Fibroblast of skin of left quadriceps (primary cell): ENCODE measurements at places on chromosomes 12 and 14.

DNA sequence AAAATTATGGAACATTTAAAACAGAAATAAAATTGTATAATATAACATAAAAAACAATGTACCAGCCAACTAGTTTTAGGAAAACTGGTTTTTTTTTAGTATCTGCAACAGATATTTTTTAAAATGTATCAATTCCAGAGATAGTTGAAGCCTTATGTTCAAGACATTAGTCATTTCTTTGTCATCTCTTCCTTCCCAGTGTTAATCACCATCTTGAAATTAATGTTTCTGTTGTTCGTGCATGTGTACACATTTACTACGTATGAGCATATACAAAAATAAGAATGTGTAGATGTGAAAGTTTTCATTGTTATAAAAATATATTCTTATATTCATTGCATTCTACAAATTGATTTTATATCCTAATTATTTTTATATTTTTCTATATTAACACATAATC, 1062.1 kb downstream of the SLC6A15 start:
- DNase-seq, result no peak

DNA sequence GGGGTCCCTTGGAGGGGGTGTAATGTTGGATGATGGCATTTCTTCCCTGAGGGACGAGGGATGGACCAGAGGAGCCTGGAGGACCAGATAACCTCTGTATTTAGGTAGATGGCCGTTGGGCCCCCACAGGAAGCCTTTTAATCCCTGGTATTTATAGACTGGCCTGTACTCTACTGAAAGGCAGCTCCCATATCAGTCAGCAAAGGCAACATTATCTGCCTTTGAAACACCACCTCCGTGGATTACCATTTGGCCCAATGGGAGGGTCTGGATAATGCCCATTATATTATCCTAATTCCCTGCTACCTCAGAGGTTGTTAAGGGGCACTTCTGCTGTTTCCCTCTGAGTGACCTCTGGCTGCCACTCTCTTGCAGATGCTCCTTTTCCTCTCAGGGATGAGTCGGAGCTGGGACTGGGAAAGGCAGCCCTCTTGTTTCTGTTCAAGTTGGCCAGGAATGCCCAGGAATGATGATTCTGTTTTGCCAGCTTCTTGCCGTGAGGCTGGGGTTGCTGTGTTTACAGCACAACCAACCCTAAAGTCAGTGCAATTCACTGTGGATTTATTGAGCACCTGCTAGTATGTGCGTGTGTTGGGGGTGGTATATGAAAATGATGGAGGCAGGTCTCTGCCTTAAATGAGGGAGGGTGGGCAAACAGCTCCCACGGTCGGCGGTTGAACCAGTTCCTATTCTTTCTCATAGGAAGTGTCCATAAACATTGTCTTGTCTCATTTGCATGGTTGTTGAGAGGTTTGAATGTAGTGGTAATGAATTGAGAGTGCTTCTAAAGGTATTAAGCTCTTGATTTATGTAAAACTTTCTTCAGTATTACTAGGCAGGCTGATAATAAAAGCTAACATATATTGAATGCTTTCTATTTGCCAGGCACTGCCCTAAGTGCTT, 18.1 kb downstream of the SUSD6 start:
- DNase-seq, result no peak

GRCh38 chr12:1281683-1282366, 290.8 kb downstream of the ERC1 start:
- peak; percentile 25 for DNase-seq

DNA sequence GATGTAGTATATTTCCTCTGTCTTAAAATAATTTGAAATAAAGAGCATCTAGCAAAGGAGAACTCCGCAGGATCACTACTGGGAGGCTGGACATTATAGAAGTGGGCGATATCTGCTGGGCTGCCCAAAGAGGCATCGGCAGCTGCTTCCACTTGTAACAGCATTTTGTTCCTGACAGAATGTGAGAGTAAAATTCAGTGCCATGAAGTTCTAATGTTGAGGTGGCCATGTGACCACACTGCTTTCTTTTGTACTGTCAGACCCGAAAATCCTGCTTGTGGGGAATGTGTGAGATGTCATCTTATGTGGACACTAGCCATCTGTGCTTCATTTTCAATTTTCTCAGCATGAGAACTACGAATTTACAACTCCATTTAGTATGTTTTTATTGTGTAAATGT, 151.9 kb downstream of the ACSS3 start:
- DNase-seq, result no peak

- no peak for DNase-seq
These were observed 3.8 kb downstream of the CLBA1 start for GRCh38 chr14:104989236-104989950.

DNA sequence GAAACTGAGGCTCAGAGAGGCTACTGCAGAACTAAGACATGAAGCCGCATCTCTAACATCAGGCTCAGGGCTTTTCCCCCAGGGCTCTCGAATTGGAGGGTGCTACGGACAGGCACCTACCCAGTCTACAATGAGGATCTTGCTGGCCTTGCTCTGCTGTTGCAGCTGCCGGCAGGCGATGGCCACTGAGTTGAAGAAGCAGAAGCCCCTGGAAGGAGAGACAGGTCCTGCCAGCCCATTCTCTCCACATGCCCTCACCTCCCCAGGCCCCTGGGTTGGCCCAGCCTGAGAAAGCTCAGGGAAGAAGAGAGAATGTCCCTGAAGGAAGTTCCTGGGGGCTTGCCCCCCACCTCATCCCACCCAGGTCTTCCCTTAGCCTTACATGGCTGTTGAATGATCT, 16.1 kb downstream of the SLC48A1 start:
- DNase-seq, result no peak

DNA sequence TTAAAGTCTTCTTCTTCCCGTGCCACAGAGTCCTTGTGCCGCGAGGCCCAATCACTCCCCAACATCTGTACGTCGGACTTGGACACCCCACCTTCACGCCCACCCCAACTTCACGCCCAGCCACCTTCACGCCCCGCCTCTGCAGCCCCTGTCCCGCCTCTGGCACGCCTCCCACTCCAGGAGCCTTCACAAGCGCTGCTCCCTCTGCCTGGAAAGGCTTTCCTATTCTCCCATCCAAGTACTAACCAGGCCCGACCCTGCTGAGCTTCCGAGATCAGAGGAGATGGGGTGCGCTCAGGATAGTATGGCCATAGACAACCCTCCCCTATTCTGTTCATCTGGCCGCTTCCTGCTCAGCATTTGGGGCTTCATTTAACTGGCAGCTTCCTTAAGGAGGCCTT, 17.3 kb upstream of the EIF5 start:
- no peak for DNase-seq

- DNase-seq, result no peak
These were observed 51.1 kb downstream of the BEGAIN start for GRCh38 chr14:100536121-100536510.

DNA sequence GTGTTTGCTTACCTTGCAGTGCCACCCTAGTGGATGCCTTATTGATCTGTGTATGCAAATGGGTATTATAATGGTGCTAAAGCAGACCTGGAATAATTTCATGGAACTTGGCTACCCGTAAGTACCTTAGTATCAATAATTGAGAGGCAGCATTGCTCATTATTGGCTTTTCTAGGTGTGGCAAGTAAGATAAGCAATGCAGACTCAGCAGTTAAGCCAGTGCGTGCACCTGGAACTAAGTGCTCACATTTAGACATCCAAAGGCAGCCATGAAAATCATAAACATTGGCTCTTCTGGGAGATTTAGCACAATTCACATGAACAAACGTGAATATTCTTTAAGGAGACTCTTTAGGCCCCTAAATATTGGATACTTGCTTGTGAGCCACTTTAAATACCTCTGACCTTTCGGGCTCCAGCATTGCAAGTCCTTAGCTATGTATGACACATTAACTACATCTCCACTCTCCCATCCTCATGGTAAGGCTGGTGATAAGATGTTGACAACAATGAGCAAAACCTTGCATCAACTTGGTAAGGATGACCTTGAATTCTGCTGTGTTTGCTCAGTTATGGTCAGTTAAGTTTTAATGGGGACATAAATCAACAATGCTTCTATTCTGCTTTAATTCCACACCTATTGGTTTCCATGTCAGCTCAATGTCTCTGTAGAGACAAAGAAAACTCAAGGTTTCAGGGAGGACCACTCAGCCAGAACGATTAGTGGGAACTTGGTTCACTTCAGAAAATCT, 112.0 kb downstream of the SLC5A8 start:
- no peak for DNase-seq

DNA sequence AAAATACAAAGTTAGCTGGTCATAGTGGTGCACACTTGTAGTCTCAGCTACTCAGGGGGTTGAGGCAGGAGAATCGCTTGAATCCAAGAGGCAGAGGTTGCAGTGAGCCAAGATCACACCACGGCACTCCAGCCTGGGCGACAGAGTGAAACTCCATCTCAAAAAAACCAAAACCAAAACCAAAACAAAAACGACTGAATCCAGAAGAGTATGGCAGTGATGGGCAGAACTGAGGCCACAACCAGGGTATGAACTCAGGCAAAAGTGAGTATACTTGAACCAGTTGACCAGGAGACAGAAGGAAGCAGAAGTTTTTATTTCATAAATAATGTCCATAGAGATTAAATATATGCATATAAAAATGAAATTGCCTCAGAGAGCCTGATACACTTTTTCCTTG, 620.0 kb upstream of the SEL1L start:
- DNase-seq, result no peak

DNA sequence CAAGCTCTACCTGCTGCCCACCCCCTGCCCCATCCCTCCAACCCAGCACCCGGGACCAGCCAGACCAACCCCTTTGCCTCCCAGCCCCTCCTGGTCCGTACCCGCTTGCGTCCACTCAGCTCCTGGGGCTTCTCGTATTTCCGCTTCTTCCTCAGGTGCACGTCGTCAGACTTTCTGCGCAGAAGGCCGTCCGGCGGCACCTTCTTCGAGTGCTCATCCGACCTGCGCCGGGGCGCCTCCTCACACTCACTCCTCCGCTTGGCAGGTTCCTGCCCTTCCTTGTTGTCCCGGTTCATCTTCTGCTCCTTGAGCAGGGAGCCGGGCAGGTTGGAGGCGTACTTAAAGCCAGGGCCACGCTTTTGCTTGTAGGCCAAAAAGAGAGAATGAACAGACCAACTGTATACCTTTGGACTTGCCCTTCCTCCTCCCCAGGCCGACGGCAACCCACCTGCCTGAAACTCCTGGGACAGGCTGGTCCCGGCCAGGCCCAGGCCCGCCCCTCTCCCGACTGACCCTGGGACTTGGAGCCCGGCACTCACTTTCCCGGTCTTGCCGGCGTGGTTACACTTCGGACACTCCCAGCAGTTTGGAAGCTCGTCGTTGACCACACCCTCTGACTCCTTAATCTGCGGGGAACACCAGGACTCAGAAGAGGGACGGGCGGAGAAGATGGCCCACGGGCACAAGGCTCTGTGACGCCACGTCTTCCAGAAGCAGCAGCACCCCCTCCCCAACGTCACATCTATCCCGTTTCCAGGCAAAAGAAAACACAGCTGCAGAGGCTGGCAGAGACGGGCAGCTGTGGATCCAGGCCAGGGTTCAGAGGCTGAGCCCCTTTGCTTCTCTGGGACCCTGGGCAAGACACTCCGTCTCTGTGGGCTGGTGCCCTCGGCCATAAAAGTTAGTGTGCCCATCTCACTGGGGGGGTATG, 44.3 kb downstream of the RNF34 start:
- DNase-seq, result no peak

- no peak for DNase-seq
These were observed 653.6 kb downstream of the MED13L start for GRCh38 chr12:115623764-115624334.

DNA sequence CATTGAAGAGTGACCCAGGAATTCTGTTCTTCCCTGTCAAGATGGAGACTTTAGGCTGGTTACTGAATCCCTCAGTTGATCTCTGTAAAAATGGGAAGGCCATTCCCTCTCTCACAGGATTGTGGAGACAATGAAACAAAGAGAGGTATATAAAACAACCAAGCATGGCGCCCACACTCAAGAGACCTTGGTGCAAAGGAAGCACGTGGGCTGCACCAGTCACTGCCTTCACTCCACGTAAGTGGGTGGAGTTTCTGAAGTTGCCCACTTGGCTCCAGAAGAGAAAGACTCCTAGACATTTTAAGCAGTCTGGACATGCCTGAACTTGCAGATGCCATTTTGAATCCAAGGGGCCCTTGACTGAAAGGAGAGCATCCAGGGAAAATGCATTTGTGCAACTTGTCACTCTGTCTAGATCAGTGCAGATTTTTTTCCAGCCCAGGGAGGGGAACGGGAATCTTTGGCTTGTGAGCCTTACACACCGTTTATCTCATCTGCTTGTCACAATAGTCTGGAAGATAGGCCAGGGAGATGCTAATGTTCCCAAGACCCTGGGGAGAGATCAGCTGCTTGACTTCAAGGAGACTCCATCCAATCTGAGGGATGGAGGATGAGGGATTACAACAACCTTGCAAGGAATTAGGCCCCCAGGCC, 96.9 kb upstream of the TBX3 start:
- no peak for DNase-seq

GRCh38 chr12:8903646-8904045, 10.7 kb upstream of the PHC1 start:
- DNase-seq, result no peak

DNA sequence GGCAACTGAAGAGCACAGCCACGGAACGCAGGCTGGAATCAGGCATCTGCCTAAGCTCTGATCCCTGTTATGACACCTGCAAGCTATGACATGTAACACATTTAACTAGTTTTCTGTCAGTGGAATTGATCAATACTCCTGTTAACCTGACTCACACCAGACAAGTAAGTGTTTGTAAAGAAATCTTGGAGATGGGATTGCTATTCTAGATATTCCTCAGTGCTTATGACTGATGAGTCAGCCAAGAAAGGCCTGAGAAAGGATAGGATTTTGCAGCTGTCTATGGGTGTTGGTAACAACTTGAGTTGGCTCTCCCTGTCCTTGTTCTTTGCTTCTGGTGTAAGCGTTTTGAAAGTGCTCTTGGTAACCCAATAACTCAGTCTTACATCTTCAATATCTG, 110.5 kb downstream of the GPR135 start:
- no peak for DNase-seq

DNA sequence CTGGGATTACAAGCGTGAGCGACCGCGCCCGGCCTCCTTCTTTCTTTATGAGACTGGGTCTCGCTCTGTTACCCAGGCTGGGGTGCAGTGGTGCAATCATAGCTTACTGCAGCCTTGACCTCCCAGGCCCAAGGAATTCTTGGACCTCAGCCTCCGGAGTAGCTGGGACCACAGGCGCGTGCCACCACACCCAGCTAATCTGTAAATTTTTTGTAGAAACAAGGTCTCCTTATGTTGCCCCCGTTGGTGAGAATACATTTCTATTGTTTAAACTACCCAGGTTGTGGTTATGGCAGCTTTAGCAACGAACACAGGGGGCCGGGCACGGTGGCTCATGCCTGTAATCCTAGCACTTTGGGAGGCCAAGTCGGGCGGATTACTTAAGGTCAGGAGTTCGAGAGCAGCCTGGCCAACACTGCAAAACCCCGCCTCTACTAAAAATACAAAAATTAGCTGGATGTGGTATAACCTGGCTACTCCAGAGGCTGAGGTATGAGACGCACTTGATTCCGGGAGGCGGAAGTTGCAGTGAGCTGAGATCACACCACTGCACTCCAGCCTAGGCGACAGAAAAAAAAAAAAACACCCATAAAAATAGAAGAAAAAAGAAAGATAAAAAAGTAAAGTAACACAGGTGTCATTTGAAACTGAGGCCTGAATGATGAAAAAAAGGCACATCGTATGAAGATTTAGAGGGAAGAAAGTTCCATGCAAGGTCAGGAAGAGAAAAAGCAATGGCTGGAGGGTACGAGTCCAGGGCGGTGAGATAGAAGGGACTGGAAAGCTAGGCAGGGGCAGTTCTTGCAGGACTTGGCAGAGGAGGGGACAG, 977 bp upstream of the TMEM120B start:
- no peak for DNase-seq
